Large intestine (tissue), 12 donors: ENCODE measurements at places on chromosomes 5 and 9. TPM values are rescaled to one million over a fixed set of nuclear protein-coding genes. Genes with fewer than 3 reads are reported as not detected.

DNA sequence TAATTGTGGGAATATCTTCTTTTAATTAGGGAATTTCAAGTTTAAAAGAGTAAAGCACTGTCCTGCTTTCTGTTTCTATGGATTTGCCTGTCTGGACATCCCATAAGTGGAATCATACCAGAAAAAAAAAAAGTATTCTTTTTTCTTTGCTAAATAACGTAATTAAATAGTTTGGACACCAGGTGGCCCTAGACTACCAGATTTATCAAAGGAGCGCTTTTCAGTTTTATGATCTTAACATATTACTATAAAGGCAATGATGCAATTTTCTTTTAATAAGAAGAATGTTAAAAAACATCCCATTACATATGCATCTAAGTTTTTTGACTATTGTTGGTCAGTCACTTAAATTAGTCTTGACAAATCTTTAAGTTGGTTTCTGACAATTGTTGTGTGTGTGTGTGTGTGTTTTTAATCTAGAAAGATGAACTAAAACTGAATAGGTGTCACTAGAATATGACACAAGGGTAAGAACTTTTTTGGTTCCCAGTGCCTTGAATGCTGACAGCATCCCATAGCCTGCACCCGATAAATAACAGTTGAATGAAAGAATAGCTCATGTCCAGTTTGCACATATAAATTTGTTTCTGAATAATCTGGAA lies 49.5 kb downstream of the C5orf22 start:
- no peaks in the 10 kb centered on the region for H3K36me3 ChIP-seq
- no peaks in the 10 kb centered on the region for H3K27me3 ChIP-seq
- H3K27ac ChIP-seq, result no peak overlapping the region
- H3K4me3 ChIP-seq, result no peak overlapping the region

- H3K27me3 ChIP-seq, result no peaks in the 10 kb centered on the region
- H3K4me3 ChIP-seq, result no peak overlapping the region
- no peak for DNase-seq
- H3K27ac ChIP-seq, result no peak overlapping the region
- H3K4me1 ChIP-seq, result no peaks in the 10 kb centered on the region
Observed at GRCh38 chr5:108588323-108588722, 159.4 kb upstream of the FER start.

Gene OR13F1
- not detected for polyA plus RNA-seq

DNA sequence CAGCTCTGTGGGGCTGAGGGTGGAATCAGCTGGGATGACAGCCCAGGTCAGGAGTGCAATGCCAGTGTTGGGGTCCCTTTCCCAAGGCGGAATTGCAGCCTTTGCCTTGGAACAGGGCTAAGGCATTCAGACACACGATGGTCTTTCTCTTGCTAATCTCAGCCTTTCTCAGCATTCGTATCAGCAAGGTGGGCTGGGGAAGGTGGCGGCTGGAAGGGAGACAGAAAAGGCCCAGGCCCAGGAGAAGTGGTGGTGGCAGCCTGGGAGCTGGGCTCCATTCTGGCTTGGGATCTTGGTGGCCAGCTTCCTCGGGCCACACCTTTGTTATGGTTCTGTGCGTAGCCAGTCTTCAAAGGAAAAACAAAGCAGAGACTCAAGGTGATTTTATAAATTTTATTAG lies 1.1 kb upstream of the ARHGEF28 start:
- peaks cover 18% of the 10 kb centered on the region for H3K4me1 ChIP-seq
- H3K36me3 ChIP-seq, result no peaks in the 10 kb centered on the region
- DNase-seq, result no peak
- no peak overlapping the region for H3K4me3 ChIP-seq
- no peak overlapping the region for H3K27ac ChIP-seq

DNA sequence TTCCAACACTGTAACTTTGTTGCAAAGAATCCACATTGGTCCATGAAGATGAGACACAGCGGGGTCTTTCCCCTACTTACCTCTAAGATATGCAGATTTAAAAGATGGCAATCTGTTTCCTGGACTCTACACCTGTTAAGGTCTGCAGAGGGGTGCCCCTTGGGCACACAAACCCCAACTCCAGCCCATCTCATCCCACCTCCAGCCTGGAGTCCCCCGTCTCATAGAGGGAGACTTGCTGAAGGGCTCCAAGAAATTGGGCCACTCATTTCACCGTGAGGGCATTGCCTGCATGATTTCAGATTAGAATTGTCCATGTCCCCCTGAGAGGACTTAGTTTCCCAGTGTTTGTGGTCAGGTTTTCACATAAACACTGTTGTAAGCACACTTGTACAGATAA lies 365.7 kb downstream of the IRX2 start:
- no peaks in the 10 kb centered on the region for H3K4me1 ChIP-seq
- H3K36me3 ChIP-seq, result no peaks in the 10 kb centered on the region
- H3K4me3 ChIP-seq, result no peak overlapping the region
- no peak for DNase-seq
- H3K27me3 ChIP-seq, result no peaks in the 10 kb centered on the region
- no peak overlapping the region for H3K27ac ChIP-seq

- peaks cover 7% of the 10 kb centered on the region for H3K4me1 ChIP-seq
- H3K36me3 ChIP-seq, result peaks cover 11% of the 10 kb centered on the region
- DNase-seq, result no peak
- H3K27me3 ChIP-seq, result no peaks in the 10 kb centered on the region
- no peak overlapping the region for H3K27ac ChIP-seq
Observed at GRCh38 chr5:157819502-157820115, 39.3 kb downstream of the CLINT1 start.
